ENCODE measurements at places on chromosomes 7 and 10.

- DNase-seq: no peak
Measured at GRCh38 chr10:47299611-47300428, at the start of gene GDF10. GDF10 (plus strand) TSS chr10:47300197; CDS start chr10:47300652, 455 bp downstream.

GRCh38 chr7:5173496-5173895 is 16.5 kb upstream of the WIPI2 start:
- DNase-seq: no peak

DNA sequence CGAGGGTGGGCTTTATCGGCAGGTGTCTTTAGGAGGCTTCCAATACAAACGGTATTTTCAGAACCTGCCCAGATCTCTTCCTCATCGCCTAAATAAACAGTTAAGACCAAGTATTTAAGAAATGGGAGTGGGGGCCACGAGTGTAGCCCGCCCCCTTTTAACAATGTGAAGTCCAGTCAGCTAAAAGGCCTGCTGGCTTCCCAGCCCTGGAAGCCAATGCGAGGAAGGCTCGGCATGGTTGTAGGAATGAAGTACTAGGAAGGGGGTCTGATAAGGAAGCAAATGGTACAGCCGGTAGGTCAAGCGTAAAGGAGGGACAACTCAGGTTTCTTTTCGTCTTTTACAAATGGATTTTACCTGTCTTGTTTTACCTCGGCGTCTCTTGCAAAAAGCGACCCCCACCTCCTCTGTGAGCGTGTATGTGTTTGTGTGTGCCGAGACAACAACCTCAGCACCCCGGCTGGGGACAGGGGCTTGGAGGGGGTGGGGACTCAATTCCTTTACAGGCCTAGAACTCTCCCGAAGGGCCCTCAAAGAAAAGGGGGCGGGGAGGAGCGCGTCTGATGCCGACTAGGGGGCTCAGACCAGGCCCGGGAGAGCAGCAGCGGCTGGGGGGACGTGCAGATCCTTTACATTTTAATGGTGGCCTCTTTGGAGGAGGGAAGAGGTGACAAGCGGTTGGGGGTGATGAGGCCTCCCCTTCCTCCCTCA is 147.6 kb downstream of the GPR85 start:
- peak; percentile 77 for DNase-seq

- no peak for DNase-seq
Measured at GRCh38 chr7:32591938-32592337, 96.6 kb downstream of the AVL9 start.

DNA sequence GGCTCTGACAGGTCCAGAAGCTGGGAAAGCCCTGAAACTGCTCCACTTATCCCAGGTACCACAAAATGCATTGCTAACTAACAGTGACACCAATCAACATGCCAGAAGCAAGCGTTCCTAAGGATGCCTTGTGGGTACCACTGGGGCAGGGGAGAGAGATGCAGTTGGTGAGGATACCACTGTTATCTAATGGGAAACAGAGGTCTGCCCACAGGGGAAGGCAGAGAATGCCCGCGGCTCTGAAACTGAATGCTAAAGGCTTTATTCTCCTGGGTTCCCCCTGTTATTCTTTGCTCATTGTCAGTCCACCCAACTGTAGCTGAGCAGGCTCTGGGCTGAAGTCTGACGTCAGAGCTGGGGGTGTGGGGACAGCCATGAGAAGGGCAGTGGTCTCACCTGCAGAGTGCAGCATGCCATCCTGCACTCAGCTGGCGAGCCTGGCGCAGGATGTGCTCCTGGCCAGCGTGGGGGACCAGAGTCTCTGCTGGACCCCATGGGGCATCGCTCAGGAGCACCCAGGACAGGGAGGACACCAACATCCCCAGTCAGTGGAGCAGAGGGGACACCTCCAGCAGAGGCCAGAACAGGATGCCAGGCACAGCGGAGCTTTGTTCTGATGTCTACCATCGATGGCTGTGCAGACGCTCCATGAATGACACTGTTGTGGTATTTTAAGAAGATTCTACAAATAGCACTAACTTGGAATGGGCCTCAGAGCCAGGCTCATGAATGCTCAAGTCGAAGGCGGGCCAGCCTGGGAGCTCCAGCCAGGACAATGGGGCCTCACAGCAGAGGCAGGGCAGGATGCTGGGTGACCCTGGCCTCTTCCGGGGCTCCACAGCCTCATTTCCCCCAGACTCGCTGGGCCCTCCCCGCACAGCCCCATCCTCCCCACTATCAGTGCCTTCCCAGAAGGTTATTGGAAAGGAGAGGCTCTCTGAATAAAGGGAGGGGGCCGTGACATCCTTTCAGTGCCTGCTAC is 95.8 kb downstream of the ARHGAP22 start:
- no peak for DNase-seq

- no peak for DNase-seq
Measured at GRCh38 chr10:101997803-101998202, 58.2 kb downstream of the ARMH3 start.

DNA sequence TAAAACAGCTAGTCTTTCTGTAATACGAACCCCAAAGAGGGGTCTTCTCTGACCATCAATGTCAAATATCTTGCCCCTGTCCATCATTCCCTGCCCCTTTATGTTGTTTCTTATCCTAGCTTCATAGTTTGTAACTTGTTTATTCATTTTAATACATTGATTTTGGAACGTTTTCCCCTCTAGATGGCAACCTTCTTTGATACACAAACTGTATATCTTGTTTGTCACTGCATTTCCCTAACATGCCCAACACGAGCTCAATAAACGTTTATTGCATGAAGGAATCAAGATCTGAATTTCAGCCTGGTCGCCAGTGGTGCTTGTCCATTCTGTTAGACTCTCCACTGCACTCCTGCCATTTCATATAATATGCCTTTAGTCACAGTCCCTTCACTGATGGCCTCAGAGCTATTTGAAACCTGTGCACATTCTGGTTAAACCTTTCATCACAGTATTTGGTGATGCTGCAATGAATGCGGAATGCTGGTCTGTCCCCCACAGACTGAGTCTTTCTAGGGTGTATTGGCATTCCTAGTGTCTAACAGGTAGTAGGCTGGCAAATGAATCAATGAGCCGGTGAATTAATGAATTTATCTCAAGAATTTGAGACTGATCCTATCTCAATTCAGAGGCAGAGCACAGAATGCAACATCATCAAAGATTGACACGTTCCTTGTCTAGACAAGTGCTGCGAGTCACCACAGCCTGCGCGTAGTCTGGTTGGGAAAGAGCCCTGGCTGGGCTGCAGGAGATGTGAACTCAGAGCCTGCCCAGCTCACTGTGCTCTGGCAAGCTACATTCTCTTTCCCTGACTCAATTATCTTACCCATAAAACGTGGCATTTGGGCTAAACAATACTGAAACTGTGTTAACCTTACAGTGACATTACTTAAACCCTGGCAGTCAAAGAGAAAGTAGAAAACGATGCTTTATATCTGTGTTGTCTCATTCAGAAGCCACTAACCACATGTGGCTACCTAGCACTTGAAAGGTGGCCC is 55.2 kb upstream of the FRMD4A start:
- no peak for DNase-seq

- no peak for DNase-seq
Measured at GRCh38 chr7:81462672-81463071, 307.2 kb downstream of the HGF start.

- DNase-seq: no peak
Measured at GRCh38 chr7:49563693-49564378, 209.6 kb upstream of the VWC2 start.

GRCh38 chr7:34048445-34048844 is 143.1 kb downstream of the BMPER start:
- no peak for DNase-seq

- DNase-seq: peak; percentile 68
Measured at GRCh38 chr10:30645340-30645827, 15.8 kb upstream of the LYZL2 start.

All from NCI-H2171 treated with DMSO at 0.1 percent for 48 hours (cell line).